Kidney (tissue), 22 donors: ENCODE measurements at places on chromosomes 12 and 14. TPM values are rescaled to one million over a fixed set of nuclear protein-coding genes. Genes with fewer than 3 reads are reported as not detected.

CPNE8 gene
- 8.8 TPM for polyA plus RNA-seq

SUPT16H gene
- polyA plus RNA-seq = 38.1 TPM

GRCh38 chr12:3998397-3998796, 125.2 kb upstream of the PARP11 start:
- DNase-seq = no peak
- H3K27ac ChIP-seq = no peak overlapping the region
- no peaks in the 10 kb centered on the region for H3K36me3 ChIP-seq
- no peak overlapping the region for H3K4me3 ChIP-seq
- H3K27me3 ChIP-seq = no peaks in the 10 kb centered on the region

- peaks cover 6% of the 10 kb centered on the region for H3K4me1 ChIP-seq
- no peak overlapping the region for H3K27ac ChIP-seq
- H3K36me3 ChIP-seq = no peaks in the 10 kb centered on the region
- H3K27me3 ChIP-seq = no peaks in the 10 kb centered on the region
Measured at GRCh38 chr12:123943816-123944215, 28.8 kb downstream of the CCDC92 start.

DNA sequence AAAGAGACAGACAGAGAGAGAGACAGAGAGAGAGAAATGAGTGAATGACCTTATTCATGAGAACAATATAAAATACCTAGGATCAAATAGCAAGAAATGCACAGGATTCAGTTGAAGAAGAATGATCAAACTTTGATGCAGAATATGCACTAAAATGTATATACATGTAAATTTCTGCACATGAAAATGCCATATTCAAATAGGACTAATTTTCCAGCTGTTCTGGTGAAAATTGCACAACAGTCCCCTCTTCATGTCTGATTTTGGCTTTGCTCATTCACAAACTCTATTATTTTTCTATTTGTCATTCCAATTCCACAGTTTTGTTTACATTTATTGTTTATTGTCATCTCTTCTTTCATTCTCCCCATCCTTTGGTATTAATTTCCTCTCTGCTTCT, 34.2 kb downstream of the PRB2 start:
- H3K36me3 ChIP-seq = no peaks in the 10 kb centered on the region
- H3K27me3 ChIP-seq = no peaks in the 10 kb centered on the region
- no peak overlapping the region for H3K4me3 ChIP-seq
- H3K4me1 ChIP-seq = no peaks in the 10 kb centered on the region
- no peak overlapping the region for H3K27ac ChIP-seq

GRCh38 chr12:109706747-109707469, 6.7 kb upstream of the FAM222A start:
- H3K4me1 ChIP-seq = peaks cover 4% of the 10 kb centered on the region
- H3K4me3 ChIP-seq = no peak overlapping the region
- no peak overlapping the region for H3K27ac ChIP-seq
- DNase-seq = no peak

PDE3A gene
- polyA plus RNA-seq = 3.3 TPM

- no peak overlapping the region for H3K4me3 ChIP-seq
- no peaks in the 10 kb centered on the region for H3K27me3 ChIP-seq
- no peak overlapping the region for H3K27ac ChIP-seq
- no peak for DNase-seq
- no peaks in the 10 kb centered on the region for H3K4me1 ChIP-seq
- no peaks in the 10 kb centered on the region for H3K36me3 ChIP-seq
Measured at GRCh38 chr12:89087876-89088275, 264.4 kb downstream of the DUSP6 start.

DNA sequence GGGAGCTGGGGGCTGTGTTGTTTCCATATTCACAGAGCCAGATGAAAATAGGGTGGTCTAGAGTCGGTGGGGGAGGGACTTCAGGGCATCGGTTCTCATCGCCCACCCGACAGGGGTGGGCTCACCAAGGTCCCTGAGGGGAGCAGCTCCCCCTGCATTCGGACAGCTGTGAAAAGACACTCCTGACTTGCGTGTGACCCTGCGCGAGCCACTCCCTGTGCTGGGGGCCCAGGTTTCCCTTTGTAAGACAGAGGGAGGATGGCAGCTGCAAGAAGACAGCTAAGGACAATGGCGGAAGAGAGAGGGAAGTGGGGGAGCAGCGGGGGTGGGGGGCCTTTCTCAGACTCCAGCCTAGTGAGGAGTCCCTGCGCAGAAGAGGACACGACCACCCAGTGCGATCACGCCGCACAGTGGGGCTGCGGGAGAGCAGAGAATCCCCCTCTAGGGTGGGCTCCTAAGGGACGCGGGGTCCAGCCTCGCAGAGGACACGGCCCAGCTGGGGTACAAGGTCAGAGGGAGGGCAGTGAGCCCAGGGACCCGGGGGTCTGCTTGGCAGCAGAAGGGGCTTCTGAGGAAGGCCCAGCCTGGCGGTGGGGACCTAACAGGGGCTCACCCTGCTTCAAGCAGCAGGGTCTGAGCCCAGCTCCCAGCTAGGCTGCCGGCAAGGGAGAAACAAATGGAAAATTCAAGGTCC, 326.9 kb upstream of the DIO3 start:
- peaks cover 2% of the 10 kb centered on the region for H3K4me1 ChIP-seq
- DNase-seq = no peak
- no peak overlapping the region for H3K27ac ChIP-seq
- no peaks in the 10 kb centered on the region for H3K27me3 ChIP-seq

MORN3 gene
- polyA plus RNA-seq = 1.5 TPM

PLCZ1 gene
- not detected for polyA plus RNA-seq

DNA sequence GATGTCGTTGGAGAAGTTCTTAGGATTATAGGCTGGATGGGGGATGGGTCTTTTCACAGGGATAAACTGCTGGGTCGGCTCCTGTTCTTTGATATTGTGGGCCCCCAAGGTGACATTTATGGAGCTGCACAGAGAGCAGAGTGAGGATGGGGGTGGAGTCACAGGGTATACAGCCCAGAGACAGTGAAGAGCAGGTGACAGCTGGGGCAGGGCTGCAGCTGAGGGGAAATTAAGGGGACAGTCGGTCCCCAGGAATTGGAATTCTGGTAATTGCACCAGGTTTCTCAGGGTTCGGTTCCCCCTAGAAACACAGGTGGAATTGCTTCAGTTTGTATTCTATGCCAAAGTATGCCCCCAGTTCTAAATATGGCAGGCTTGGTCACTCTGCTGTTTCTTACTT, 1.7 kb downstream of the GZMB start:
- H3K27me3 ChIP-seq = no peaks in the 10 kb centered on the region
- H3K36me3 ChIP-seq = no peaks in the 10 kb centered on the region
- DNase-seq = no peak
- no peak overlapping the region for H3K27ac ChIP-seq

PPP1R12A gene
- polyA plus RNA-seq = 10.3 TPM

- H3K4me3 ChIP-seq = no peak overlapping the region
- no peak for DNase-seq
- H3K36me3 ChIP-seq = no peaks in the 10 kb centered on the region
- no peak overlapping the region for H3K27ac ChIP-seq
Measured at GRCh38 chr14:82180139-82180538, 646.5 kb upstream of the SEL1L start.

- no peaks in the 10 kb centered on the region for H3K27me3 ChIP-seq
- H3K4me3 ChIP-seq = no peak overlapping the region
- H3K27ac ChIP-seq = no peak overlapping the region
- no peak for DNase-seq
Measured at GRCh38 chr12:5399266-5399665, 32.6 kb upstream of the NTF3 start.

ANHX gene
- not detected for polyA plus RNA-seq

DNA sequence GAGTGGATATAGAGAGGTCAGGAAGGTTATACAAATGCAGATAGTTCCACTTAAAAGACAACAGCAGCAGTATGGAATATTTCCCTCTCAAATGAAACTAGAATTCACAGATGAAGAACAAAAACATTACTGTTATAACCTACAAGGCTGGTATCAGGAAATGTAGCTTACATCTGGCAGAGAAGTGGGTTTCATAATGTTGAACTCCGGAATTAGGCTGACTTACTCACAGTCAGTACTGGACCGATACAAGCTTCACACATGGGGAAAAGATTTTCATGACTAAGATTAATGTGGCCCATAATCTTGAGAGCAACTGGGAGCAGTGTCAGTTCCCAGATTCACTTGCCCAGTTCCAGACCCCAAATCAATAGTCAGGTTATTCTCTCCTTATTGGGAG, 353.9 kb downstream of the DUSP6 start:
- H3K36me3 ChIP-seq = no peaks in the 10 kb centered on the region
- DNase-seq = no peak
- no peaks in the 10 kb centered on the region for H3K4me1 ChIP-seq
- no peak overlapping the region for H3K27ac ChIP-seq

GRCh38 chr14:60632777-60633176, 16.5 kb downstream of the SIX1 start:
- H3K27ac ChIP-seq = no peak overlapping the region
- H3K4me3 ChIP-seq = no peak overlapping the region
- H3K27me3 ChIP-seq = no peaks in the 10 kb centered on the region
- DNase-seq = no peak

TRHDE gene
- 1.6 TPM for polyA plus RNA-seq

PZP gene
- polyA plus RNA-seq = not detected

GRCh38 chr14:75803765-75804164, 142.7 kb downstream of the TTLL5 start:
- H3K4me3 ChIP-seq = no peak overlapping the region
- no peak for DNase-seq
- H3K36me3 ChIP-seq = no peaks in the 10 kb centered on the region

SERPINA4 gene
- polyA plus RNA-seq = 28.3 TPM

GRCh38 chr14:54864526-54864925, 38.1 kb downstream of the GCH1 start:
- no peak overlapping the region for H3K27ac ChIP-seq
- H3K4me3 ChIP-seq = no peak overlapping the region
- H3K27me3 ChIP-seq = no peaks in the 10 kb centered on the region
- no peaks in the 10 kb centered on the region for H3K36me3 ChIP-seq

- H3K4me1 ChIP-seq = peaks cover 3% of the 10 kb centered on the region
- H3K27me3 ChIP-seq = peaks cover 2% of the 10 kb centered on the region
- DNase-seq = no peak
- H3K4me3 ChIP-seq = no peak overlapping the region
- no peaks in the 10 kb centered on the region for H3K36me3 ChIP-seq
- H3K27ac ChIP-seq = no peak overlapping the region
Measured at GRCh38 chr12:101637936-101638335, 43.2 kb downstream of the MYBPC1 start.

LGR5 gene
- not detected for polyA plus RNA-seq

GRCh38 chr12:96520767-96521166, 31.4 kb downstream of the CFAP54 start:
- H3K36me3 ChIP-seq = no peaks in the 10 kb centered on the region
- H3K27ac ChIP-seq = no peak overlapping the region
- H3K4me1 ChIP-seq = no peaks in the 10 kb centered on the region
- no peak overlapping the region for H3K4me3 ChIP-seq

DNA sequence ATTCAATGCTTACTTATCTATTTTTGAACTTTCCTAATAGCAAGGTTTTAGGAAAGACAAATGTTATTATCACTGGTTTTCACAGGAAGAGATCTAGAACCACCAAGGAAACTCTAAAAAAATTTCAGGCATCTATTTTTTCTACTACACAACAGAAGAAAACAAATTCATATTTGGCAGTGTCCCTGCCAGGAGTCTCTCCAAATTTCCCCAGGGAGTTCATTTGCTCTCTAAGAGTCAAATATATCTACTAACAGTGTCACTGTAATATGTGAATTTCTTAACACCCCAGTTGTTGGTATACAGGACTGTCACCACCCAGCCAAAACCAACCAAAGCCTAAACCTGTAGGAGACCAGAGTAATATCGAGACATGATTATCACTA, 83.4 kb downstream of the STXBP6 start:
- no peak overlapping the region for H3K4me3 ChIP-seq
- no peak overlapping the region for H3K27ac ChIP-seq
- H3K4me1 ChIP-seq = no peaks in the 10 kb centered on the region
- H3K36me3 ChIP-seq = no peaks in the 10 kb centered on the region
- no peak for DNase-seq

GRCh38 chr12:32949815-32950214, 53.2 kb upstream of the PKP2 start:
- H3K27me3 ChIP-seq = no peaks in the 10 kb centered on the region
- H3K27ac ChIP-seq = no peak overlapping the region
- no peaks in the 10 kb centered on the region for H3K36me3 ChIP-seq
- no peak for DNase-seq
- H3K4me1 ChIP-seq = no peaks in the 10 kb centered on the region

PMEL gene
- polyA plus RNA-seq = 3.5 TPM

DNA sequence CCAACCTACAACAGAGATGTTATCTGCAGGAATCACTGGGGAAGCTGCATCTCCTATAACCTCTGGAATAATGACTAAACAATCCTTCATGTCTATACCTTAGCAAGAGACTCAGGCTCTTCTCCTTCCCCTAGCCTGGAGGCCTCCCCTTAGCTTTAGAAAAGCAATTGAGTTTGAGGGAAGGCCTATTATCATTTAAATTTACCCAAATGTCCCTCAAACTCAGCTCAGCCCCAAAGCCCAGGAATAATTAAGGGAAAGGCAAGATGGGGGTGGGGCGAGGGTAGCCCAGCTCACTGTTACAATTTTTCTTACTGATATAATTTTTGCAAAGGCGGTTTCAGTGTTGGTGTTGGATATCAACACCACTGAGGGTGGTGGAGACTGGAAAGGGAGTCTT, 151.4 kb upstream of the EEA1 start:
- H3K27ac ChIP-seq = no peak overlapping the region
- no peaks in the 10 kb centered on the region for H3K4me1 ChIP-seq

DNA sequence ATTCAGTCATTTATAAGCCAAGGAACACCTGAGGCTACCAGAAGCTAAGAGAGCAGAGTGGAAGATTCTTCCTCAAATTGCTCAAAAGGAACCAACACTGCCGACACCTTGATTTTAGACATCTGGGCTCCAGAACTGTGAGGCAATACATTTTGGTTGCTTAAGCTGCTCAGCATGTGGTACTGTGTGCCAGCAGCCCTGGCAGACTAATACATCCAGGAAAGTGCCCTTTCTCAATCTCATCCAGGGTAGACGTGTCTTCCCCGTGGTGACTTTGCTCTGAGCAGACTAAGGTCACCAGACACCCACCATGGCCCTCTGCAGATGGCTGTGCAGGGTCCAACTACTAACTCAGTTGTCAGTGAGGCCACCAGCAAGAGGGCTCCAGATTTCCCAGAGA, 122.8 kb downstream of the VRK1 start:
- H3K4me1 ChIP-seq = no peaks in the 10 kb centered on the region
- H3K27me3 ChIP-seq = no peaks in the 10 kb centered on the region
- no peak overlapping the region for H3K4me3 ChIP-seq

COL2A1 gene
- not detected for polyA plus RNA-seq

BMAL2 gene
- polyA plus RNA-seq = 0.47 TPM

- H3K36me3 ChIP-seq = no peaks in the 10 kb centered on the region
- no peak overlapping the region for H3K27ac ChIP-seq
- no peaks in the 10 kb centered on the region for H3K27me3 ChIP-seq
- H3K4me3 ChIP-seq = no peak overlapping the region
Measured at GRCh38 chr14:74539503-74539902, 45.9 kb downstream of the ISCA2 start.

SSPN gene
- polyA plus RNA-seq = 3.2 TPM

- no peaks in the 10 kb centered on the region for H3K4me1 ChIP-seq
- no peaks in the 10 kb centered on the region for H3K27me3 ChIP-seq
- H3K27ac ChIP-seq = no peak overlapping the region
- H3K36me3 ChIP-seq = no peaks in the 10 kb centered on the region
- DNase-seq = no peak
- no peak overlapping the region for H3K4me3 ChIP-seq
Measured at GRCh38 chr12:69101505-69101904, 137.9 kb upstream of the CPSF6 start.

ANKS1B gene
- polyA plus RNA-seq = 1.7 TPM

PPP4R3A gene
- 29.0 TPM for polyA plus RNA-seq
